RPMI7951 (cell line): ENCODE measurements at places on chromosomes 2 and 18.

- DNase-seq = peak; percentile 94
Observed at GRCh38 chr2:234403074-234403473, 93.8 kb downstream of the ARL4C start.

- DNase-seq = peak; percentile 25
Observed at GRCh38 chr18:48018851-48019250, 88.4 kb upstream of the SMAD2 start.

- peak; percentile 92 for DNase-seq
Observed at GRCh38 chr2:32484937-32485336, 128.1 kb downstream of the BIRC6 start.

DNA sequence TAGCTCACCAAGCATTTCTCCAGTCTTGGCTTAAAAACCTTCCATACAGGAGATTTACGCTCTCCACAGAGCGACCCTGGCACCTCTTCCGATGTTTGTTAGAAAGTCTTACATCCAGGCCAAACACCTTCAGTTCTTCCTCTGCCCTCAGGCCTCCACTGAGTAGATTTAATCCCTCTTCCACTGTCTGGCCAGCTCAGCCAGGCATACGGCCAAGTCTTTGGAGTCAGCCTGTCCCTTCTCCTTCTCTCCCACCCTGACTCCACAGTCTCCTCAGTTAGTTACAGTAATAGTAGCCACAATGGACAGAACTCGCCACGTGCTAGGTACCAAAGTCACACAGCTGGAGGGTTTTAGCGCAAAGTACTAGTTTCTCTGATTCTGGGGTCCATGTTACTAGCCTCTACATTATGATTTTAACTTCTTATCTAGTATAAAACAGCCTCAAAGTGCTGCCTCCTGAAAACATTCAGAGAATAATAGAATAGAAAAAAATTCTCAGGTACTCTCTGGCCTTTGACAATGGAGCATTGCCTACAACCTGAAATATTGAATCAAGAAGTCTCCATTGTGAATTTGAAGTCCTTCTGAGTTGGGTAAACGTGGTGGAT, 39.5 kb downstream of the THNSL2 start:
- DNase-seq = no peak

DNA sequence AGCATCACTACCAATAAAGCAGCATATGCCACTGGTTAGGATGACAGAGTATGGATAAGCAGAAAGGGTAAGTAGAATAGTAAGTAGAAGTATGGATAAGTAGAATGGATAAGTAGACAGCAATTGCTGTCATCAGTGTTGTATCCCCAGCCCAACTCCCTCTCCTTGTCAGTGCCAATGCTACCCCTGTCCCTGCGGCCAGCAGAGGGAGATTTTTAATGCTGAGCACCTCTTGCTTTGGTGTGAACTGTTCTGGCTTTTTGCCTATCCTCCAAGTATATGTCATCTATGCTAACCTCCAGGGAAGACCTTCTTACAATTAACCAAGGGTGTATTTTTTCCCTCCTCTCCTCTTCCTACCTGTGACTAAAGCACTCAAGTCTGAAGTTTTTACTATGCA, 136.7 kb upstream of the SPHKAP start:
- peak; percentile 58 for DNase-seq

- no peak for DNase-seq
Observed at GRCh38 chr2:60873381-60873780, 8.0 kb upstream of the REL start.

- no peak for DNase-seq
Observed at GRCh38 chr2:135821190-135821589, 15.8 kb downstream of the LCT start.

GRCh38 chr2:235857598-235857997, 310.6 kb downstream of the GBX2 start:
- no peak for DNase-seq

- DNase-seq = peak; percentile 44
Observed at GRCh38 chr2:192195548-192196418, 1.1 kb upstream of the TMEFF2 start.

- no peak for DNase-seq
Observed at GRCh38 chr18:3054780-3055179, 41.8 kb upstream of the LPIN2 start.

DNA sequence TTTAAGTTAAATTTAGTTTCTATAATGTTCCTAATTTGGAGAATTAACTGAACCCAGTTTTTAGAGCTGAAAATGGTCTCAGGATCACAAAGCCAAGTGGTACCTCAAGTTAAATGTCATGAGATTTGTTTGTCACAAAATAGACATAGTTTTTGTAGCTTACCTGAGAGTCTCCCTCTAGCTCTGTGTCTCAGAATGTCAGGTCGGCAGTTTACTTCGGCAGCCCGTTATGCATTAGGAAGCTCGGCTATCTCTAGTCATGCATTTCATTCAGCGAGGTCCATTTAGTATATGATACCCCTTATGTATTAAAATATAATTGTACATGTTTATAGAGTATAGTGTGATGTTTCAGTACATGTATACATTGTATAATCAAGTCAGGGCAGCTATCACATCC, 155.6 kb downstream of the EML6 start:
- no peak for DNase-seq

GRCh38 chr2:22281033-22281432, 1103.9 kb upstream of the KLHL29 start:
- DNase-seq = peak; percentile 40

- DNase-seq = no peak
Observed at GRCh38 chr2:216987252-216987821, 127.5 kb upstream of the TNP1 start.

DNA sequence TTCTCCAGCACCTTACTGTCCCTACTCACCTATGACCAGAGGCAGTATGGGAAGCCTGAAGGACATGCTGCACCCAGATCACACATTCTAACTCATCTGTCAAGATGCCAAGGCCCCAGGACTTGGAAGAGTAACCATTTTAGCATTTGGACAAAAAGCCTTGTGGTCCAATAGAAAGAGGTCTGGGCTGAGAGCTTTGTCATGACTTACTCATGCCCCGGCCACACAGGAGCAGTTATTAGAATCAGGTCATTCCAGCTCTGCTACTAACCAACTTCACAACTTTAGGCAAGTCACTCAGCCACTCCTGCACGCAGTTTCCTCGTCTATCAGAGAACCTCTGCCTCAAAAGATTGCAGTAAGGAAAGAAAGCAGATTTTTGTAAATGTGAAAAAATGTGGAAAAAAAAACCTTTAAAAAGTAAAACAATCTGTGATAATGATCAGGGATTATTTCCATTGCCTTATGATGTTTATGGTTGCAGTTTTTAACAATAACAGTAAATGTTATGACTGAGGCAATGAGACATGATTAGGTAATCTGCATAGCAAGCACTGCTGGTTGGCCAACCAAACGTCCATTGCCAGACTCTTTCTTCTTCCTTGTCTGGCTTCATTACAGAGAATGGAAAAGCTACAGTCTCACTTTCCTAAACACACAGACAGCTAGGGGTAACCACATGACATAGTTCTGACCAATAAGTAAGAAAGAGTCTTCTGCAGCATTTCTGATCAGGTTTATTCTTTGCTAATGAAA, 255.4 kb upstream of the CHAC2 start:
- DNase-seq = peak; percentile 34

DNA sequence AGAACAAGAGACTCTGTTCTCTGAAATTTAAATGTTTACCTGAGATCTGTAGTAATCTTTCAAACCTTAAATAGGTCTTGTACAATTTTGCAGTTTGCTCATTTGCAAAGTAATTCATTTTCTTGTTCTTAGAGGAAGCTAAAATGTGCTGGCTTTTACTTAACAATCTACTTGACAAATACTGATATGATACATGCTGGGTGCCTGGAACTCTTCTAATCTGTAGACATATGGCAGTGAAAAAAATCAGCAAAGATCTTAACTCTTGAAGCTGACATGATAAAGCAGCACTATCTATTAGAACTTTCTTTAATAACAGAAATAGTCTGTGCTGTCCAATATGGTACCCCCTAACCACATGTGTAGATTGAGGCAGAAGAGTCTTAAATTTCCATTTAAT, 1352.8 kb upstream of the SLC39A10 start:
- no peak for DNase-seq
